ENCODE measurements at places on chromosomes 5 and 9.

DNA sequence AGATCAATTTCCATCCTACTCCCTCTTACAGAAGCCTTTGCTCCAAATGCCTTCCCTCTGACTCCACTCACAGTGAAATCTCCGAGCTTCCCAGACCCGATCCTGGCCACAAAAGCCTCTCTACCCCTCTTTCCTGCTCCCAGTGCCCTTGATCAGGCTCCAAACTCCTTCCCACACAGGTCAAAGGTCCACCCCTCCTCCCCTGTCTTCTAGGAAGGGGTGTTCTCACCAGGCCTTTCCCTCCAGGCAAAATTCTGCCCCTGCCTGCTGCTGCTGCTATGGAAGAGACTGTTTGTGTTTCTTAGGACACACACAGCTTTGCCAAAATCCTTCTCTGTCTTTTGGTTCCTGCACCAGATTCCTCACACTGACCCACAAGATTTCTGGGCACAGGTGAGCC, 85.8 kb upstream of the ALDH1A1 start:
- DNase-seq = no peak

DNA sequence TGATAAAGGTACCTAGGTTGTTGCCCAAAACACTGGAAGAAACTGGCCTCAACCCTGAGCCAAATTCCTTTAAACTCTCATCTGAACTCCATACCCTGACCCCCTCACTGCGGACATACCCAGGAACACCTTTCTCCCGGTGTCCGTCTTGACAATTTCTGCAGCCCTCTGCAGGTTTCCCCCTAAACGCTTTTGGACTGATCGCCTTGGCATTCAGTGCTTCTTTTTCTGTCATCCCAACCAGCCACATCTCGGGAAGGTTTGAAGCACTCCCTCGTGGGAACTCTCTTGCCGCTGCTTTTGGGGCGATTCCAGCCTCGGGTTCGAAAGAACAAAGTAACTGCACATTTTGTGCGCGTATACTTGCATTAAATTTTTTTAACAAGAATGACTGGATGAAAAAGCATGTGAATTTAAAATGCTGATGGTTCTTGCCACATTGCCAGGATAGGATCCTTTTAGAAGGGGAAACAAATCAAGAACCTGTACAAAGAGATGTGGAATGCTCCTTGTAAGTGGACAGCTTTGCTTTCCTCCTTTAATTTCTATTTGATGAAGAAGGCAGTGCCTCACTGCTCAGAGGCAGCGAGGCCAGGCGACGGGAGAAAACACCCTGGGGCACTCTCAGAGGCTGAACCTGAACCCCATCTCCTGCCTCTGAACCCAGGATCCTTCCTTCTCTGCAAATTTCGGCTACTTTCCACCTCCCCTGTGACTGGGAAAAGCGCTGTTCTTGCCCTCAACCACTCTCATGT, 615 bp downstream of the PSMD5 start:
- no peak for DNase-seq

- DNase-seq = no peak
These were observed 1.9 kb downstream of the FBXO10 start for GRCh38 chr9:37574241-37574721.

DNA sequence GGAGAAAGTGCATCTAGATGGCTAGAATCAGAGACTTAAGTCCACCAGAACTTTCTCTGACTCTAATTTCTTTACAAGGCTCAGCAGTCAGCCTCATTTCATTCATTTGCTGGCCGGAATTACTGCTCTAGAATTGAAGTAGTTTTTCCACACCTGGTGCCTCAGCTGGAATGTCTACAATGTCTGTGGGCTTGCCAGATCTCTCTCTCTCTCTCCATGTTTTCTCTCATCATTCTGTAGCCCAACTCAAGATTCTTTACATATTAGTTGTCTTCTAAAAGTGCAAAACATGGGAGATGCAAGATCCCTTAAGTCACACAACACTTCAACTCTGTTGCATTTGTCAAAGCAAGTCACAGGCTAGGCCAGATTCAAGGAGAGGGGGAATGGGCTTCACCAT, 103.9 kb upstream of the TAF11L2 start:
- no peak for DNase-seq
